Central memory CD4-positive, alpha-beta T cell (primary cell): ENCODE measurements at places on chromosomes 6 and 20.

GRCh38 chr6:132357120-132357519, 44.2 kb downstream of the MOXD1 start:
- no peak for DNase-seq

- DNase-seq, result no peak
Observed at GRCh38 chr6:54541541-54541940, 233.3 kb downstream of the TINAG start.

DNA sequence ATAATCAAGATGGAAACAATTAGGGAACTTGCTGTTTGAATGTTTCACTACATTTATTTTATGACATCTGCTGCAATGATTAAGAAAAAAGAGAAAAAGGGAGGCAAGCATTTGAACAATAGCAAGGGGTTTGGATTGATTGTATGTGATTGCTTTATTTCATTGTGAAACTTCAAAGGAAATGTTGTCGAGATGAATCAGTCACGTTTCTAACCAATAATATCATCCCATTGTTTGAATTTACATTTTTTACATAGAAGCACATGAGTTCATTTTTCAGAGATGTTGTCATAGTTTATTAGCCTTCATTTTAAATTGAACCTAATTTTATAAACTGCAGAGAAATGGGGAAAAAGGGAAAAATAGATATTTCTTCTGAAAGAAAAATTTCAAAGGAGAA, 572.0 kb downstream of the KIF16B start:
- DNase-seq, result no peak

- DNase-seq, result no peak
Observed at GRCh38 chr20:18360635-18361034, 72.3 kb downstream of the ZNF133 start.

DNA sequence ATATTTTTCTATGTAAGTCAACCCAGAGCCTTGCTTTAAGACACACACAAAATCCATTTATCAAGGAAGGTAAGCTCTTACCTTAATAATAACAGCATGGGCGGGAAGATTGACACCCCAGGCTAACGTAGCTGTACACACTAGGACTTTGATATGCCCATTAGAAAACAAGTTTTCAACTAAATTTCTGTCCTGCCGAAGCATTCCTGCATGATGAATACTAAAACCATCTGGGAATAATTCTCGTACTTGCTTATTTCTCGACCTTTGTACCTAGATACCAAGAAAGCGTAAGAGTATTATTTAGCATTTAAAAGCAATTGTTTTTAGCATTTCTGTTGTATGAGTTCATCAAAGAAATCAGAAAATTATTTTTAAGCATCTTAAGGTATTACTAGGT, 197.5 kb upstream of the SIM1 start:
- DNase-seq, result no peak

DNA sequence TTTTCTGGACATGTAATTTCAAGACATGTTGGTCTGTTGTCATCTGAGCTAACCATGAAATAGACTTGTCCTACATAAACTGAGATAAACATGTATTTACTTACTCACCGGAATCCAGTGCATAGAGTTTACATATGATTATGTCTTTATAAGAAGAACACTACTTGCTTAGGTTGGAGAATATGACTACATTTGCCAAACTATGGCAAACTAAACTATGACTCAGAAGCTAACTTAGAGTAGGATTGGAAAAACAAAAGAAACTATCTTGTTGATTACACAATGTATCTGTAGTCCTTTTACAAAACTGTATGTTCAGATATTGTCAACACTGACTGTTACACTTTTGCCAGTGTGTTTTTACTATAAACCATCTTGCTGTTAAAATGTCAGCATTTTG, 113.3 kb downstream of the CRYBG1 start:
- no peak for DNase-seq

- DNase-seq, result no peak
Observed at GRCh38 chr6:2434116-2434515, 188.7 kb upstream of the GMDS start.

DNA sequence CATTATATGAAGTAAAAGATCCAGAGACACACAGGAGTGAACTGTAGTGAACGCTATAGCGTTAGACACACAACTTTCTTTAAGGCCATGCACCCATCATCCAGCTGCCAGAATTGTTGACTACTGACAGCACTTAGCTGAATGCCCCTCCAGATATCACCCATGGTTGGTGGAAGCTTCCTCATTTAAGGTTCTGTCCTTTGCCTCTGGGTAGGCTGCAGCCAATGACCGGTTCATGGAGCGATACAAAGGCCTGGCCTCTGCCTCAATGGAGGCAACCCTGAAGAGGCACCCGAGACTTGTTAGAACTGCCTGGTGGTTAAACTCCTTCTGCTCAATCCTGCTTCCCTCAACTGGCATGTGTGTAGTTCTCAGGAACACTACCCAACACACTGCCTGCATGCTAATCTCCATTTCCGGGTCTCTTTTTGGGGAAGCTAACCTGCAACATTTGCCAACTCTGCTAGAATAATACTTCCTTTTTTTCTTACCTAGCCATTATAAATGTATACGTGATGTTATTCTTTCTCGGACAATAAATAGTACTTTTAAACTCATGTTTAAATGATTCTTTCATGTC, 49.8 kb upstream of the THEMIS start:
- DNase-seq, result no peak

- DNase-seq, result no peak
Observed at GRCh38 chr6:43706788-43707187, 19.2 kb upstream of the MRPS18A start.

- DNase-seq, result no peak
Observed at GRCh38 chr6:130045622-130046021, 27.2 kb downstream of the L3MBTL3 start.

DNA sequence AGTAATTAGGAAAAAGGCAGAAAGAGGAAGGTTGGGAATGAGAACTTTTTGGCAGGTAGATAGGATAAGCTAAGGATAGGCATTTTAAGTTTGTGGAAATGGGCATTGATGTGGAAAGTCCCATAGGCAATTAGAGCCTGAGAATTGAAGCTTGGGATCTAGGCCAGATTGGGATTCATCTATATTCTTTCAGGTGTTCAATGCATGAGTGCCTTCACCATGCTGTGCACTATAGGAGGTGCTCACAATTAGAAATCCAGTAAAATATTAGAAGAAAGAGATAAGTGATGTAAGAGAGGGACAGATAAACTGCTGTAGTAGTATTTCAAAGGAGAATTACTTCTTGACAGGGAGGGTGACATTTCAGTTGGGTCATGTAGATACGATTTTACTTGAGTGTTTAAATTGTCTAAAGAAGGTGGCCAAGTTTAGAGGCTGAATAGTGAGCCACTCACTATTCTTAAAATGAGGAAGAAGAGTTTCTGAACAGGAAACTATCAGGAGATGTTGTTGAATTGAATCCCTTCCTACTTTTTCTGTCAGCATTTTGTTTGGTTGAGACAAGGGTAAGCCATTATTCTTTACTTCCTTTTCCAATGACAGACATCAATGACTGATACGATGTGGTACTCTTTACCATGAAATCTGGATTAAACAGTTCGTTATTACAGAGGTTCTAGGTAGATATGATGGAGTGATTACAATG, 31.0 kb upstream of the CTAGE9 start:
- no peak for DNase-seq

DNA sequence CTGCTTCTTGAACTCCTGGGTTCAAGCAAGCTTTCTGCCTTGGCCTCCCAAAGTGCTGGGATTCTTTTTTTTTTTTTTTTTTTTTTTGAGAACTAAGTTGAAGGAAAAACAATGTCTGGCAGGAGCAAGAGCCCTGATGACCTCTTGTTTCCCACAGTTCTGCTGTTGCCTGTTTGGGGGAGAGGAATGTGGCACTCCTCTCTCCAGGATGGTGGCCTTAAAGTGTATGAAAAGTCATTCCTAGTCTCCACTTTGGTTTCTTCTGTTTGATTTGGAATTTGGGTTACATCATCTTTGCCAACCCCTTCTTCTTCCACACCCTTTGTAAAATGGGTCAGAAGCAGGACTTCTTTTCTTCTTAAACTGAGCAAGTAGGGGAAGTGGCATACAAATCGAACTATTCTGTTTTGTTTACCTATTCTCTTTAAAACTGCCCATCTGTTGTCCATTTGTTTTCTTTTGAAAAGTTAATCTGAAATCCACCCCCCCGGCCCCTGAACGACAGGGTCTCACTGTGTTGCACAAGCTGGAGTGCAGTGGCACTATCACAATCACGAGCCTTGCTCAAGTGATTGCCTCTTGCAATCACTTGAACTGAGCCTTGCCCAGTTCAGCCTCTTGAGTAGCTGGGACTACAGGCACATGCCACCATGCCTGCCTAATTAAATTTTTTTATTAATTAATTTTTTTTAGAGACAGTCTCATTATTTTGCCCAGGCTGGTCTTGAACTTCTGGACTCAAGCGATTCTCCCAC, 11.3 kb downstream of the CARMIL1 start:
- no peak for DNase-seq

DNA sequence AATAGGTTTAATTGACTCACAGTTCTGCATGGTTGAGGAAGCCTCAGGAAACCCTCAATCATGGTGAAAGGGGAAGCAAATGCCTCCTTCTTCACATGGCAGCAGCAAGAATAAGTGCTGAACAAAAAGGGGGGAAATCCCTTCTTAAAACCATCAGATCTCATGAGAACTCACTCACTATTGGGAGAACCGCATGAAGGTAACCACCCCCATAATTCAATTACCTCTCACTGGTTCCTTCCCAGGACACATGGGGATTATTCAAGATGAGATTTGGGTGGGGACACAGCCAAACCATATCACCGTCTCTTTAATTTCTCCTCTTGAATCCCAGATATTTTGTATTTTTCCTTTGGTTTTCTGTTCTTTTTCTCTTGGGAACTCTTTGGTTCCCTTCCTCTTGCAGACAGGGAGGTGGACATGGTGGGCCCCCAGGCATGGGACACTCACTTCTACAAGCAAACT, 223.6 kb downstream of the TBXT start:
- no peak for DNase-seq

DNA sequence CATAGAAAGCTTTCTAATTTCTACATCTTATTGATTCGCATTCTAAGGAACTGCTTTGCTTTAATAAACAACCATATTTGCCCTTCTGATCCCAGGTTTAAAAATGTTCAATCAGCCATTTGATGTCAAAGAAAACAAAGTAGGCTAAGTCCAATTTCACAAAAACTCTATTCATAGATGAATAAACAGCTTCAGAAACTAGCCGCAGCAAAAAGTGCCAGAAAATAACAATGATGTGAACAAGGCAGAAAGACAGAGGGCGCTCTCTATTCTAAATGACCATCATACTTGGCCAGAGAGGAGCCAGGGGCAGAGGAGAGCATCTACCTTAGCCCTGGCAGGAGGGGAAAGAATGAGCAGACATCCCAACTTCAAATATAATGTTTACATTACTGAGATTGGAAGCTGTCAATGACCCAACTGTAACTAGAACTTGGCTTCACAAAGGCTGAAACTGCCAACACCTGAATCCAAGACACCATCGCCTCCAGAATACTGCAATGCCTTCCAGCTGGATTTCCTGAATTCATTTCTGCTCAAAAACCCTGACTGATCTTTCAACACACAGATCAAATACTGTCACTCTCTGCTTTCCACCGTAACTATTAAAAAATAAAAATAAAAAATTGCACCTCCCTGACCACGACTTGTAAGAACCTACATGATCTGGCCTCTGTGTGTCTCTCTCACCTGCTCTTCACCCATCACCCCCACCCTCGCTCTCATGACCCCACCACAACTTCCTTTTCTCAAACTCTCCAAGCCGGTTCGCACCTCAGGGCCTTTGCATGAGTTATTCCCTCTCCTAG, 9.5 kb downstream of the CNKSR3 start:
- DNase-seq, result no peak

DNA sequence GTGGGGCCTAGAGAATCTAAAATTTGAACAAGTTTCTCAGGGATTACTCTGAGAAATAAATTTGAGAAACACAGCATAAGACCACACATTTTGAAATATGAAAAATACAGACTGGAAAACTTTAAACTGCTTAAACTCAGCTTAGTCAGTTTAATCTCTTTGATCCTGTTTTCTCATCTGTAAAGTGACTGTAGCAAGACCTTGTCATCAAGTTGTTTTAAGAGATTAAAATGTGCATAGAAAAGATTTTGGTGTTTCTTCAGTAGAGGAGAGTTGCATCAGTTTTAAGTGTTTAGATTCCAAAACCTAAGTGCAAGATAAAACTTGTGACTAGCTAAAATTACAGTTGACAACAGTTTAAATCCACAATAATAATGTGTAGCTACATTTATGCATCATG, 8.1 kb upstream of the BCKDHB start:
- no peak for DNase-seq

DNA sequence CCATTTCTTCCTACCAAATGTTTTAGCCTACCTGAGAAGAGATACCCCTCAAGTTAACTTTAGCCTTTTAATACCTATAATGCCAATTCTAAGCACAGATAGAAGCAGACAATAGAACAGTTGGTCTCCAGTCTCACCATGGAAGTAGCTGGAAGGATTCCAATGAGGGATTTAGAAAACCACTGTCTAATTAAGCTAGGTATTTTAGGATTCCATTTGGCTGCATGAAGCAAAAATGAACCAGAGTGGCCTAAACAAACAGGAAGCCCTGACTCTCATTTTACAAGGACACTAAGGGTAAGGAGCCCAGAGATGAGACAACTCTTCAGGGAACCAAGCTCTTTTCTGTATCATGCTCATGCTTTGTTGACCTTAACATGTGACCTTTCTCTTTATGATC, 199.2 kb downstream of the ALDH8A1 start:
- DNase-seq, result no peak

- no peak for DNase-seq
Observed at GRCh38 chr6:40504274-40504673, 82.9 kb downstream of the LRFN2 start.

- DNase-seq, result no peak
Observed at GRCh38 chr6:152135755-152136448, 328.4 kb downstream of the ESR1 start.

DNA sequence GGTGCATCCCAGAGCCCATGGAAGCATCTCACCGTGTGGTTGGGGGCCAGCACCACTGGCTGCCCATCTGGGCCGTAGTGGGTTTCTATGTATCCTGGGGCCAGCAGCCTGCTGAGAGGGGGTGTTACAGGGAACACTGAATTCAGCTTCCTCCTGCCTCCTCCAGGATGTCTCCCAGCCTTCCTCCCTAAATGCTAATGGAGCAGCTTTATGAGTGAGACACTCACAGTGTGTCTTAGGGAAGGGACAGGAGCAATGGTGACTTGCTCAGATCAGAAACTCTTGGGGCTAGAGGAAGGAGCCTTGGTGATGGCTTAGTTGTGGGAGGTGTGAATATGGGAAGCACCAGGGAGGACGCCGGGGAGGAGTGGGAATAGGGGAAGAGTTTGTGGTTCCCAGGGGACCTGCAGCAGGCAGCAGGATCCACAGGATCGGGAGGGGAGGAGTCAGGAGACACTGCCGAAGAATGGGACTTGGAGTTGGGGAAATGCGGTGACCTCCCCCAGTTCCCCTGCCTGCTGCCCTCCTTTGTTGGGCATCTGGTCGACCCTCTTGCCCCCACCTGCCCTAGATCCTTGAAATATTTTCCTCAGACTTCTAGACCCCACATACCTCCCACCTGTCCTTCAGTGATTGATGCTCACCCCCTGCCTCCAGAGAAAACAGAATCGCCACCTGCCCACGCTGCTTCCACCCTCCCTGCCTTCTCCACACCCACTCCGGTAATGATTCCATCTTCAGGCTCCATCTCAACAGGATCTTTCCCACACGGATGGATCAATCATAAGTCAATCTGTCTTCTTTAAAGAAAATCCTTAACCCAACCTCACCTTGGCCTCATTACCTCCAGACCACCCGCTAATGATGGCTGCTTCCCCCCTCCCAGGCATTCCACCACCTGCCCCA, 6.6 kb downstream of the ADAM33 start:
- DNase-seq, result no peak

GRCh38 chr6:12160326-12160725, 129.8 kb upstream of the EDN1 start:
- DNase-seq, result no peak

- DNase-seq, result no peak
Observed at GRCh38 chr6:132131758-132132157, 180.6 kb upstream of the CCN2 start.
